Daoy (cell line): ENCODE measurements at places on chromosomes 13 and 19. TPM values are rescaled to one million over a fixed set of nuclear protein-coding genes. Genes with fewer than 3 reads are reported as not detected.

DNA sequence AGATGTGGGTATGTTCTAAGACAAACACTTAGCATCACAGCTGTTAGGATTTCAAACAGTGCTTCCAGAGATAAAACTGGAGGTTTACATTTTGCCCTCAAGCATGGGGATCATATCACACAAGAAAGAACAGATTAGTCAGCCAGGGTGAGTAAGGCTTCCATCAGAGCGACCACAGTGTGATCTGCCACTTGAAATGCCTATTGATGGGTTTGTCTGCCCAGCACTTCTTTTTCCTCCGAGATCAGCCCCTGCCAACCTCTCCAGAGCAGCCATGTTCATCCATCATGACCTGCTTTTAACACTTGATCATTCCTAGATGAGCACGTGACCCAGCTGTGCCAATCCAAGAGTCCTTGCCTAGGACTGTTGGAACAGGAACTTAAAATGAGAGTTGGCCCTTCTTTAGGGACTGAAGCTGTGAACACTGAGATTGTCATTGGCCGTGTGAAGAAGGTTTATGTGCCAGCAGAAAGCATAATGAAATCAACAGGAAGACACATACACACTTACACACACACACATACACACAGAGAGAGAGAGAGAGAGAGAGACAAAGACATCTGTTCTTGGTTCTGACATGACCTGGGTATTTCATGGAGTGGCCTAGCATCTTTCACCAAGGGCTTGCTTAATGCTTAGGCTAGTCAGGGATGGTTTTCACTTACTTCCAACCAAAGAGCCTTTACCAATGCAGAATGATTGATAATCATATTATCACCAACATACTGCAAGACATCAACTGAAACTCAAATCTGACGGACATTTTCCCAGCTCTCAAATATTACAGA, 5.2 kb upstream of the CEBPG start:
- DNase-seq = peak; percentile 87

SLC25A42 gene
- total RNA-seq = 1.3 and 6.2 TPM in 2 replicates

DNA sequence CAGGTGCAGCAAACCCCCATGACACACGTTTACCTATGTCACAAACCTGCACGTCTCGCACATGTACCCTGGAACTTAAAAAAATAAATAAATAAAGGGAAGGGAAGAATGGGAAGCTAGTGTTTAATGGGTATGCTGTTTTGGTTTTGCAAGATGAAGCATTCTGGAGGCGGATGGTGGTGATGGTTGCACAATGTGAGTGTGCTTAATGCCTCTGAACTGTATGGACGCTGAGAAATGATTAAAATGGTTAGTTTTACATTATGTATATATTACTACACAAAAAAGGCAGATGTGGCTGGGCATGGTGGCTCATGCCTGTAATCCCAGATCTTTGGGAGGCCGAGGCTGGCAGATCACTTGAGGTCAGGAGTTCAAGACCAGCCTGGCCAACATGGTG, 17.8 kb downstream of the NFILZ start:
- DNase-seq = no peak

DNA sequence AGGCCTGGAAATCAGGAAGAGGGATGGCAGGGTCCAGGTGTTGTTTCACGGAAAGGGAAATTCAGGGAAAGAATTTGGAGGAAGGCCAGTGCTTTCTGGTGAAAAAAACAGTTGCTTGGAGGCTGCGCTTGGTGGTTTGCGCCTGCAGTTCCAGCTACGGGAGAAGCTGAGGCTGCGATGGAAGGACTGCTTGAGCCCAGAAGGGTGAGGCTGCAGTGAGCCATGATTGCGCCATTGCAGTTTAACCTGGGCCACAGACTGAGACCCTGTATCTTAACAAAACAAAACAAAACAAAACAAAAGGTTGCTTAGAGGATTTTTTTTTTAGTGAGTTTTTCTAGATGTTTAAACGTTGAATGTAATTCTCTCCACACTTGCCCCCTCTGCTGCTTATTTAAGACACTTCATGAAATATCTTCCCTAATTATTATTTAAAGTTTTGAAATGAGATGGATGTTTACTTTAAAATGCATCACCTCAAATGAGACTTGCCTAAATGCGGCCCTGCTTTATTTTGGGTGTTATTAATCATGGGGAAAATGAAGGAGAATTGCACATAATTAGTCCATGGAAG, 75.4 kb upstream of the TRPC4 start:
- no peak for DNase-seq

DNA sequence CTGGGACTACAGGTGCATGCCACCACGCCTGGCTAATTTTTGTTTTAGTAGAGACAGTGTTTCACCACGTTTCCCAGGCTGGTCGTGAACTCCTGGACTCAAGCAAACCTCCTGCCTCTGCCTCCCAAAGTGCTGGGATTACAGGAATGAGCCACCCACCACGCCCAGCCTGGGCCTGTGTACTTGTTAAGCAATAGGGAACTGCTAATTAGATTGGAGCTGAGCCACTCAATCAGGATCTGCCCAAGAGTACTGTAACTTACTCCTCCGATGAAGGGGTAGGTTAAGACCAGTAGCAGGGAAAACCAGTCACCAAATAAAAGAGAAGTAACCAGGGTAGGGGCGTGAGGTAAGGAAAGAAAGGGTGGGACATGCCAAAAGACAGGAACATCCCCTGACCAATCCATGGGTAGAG, 2.3 kb downstream of the DDX39A start:
- no peak for DNase-seq

DNA sequence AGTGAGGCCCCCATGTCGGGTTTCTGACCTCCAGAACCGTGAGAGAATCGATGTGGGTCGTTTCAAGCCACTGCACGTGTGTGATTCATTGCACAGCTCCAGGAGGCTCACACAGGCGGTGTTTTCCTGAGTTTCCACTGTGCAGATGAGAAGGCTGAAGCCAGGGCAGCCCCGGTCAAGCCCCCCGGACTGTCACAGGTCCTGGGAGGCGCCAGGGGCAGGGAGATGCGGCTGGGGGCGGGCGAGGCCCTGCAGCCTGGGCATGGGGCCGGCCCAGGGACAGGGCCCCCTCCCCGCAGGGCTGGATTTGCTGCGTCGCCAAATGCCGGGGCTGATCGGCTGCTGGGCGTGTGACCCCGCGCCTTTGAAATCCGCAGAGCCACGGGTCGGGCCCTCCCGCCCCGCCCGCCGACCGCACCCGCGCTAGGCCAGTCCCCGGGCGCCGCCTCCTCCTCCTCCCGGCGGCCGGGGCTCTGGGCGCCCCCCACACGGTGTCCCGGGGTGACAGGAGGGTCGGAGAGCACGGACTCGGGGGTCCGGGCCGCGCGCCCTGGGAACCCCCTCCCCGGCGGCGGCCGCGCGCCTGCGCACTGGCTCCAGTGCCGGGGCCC, 9.9 kb upstream of the MKNK2 start:
- DNase-seq = peak; percentile 74

LIM2 gene
- not detected in 2 replicates for total RNA-seq
